AG08396 (cell line): ENCODE measurements at places on chromosomes 1 and 21.

GRCh38 chr1:231557898-231558707 is 29.6 kb downstream of the TSNAX start:
- no peak for DNase-seq

DNA sequence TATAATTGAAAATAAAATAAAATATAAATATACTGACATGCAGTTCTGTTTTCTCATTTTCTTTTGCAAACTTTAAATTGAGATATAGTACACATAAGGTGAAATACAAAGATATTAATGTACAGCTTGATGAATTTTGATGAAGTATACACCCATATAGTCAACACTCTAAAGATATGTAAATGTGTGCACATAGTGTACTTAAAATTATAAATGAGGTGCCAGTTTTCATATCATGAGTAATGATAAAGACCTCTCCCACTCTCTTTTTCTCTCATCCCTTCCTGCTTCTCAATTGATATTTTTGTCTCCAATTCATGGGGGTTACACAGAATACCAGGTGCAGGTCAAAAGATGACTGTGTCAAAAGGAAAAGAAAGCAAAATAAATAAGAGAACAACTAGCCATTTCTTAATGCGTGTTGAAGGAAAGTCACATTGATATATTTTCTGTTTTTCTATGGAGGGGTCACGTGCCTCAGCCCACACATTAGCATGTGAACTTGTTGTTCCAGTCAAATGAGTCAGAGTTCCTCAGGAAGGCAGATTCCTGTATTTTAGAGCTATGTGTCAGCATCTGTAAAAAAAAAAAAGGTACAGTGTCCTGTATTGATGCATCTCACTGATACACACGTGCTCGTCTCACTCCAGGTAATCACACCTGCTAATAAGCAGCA is 64.3 kb upstream of the HOOK1 start:
- peak; percentile 55 for DNase-seq

DNA sequence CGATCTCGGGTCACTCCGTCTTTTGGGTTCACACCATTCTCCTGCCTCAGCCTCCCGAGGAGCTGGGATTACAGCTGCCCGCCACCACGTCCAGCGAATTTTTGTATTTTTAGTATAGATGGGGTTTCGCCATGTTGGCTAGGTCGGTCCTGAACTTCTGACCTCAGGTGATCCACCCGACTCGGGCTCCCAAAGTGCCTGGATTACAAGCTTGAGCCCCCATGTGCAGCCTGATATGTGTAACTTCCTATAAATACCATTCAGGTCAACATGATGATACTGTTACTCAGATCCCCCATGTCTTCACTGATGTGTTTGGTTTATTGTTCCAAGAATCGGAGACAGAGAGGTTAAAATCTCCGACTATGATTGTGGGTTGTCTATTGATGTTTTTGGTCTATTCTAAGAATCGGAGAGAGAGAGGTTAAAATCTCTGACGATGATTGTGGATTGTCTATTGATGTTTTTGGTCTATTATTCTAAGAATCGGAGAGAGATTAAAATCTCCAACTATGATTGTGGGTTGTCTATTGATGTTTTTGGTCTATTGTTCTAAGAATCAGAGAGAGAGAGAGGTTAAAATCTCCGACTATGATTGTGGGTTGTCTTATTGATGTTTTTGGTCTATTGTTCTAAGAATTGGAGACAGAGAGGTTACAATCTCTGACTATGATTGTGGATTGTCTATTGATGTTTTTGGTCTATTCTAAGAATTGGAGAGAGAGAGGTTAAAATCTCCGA is 17.0 kb downstream of the C1orf159 start:
- DNase-seq: no peak

- no peak for DNase-seq
These were observed 45.3 kb upstream of the ITPKB start for GRCh38 chr1:226784081-226785049.

GRCh38 chr1:18972991-18973390 is 16.5 kb upstream of the IFFO2 start:
- no peak for DNase-seq

DNA sequence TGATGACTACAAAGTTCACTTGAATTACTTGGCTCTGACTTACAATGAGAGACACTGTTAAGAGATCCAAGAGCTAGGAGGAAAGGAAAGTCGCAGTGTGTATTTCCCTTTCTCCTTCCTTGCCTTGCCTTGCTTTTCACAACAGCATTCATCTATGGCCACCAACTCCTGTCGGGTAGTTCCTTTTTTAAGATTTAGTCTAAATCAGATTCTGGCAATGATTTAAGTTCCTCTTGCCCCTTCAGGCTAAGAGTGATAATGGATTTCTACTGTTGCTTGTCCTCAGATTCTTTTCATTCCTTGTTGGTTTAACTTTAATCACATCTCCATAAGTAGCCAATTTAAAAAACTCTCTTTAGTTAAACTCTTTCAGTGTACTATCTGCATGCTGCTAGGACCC is 91.9 kb downstream of the GTF2B start:
- DNase-seq: no peak
